Stimulated activated CD8-positive, alpha-beta memory T cell treated with anti-CD3 and anti-CD28 coated beads, Interleukin-4, amount 100 ng/mL, for 1 hour (primary cell): ENCODE measurements at places on chromosomes 6 and 20.

DNA sequence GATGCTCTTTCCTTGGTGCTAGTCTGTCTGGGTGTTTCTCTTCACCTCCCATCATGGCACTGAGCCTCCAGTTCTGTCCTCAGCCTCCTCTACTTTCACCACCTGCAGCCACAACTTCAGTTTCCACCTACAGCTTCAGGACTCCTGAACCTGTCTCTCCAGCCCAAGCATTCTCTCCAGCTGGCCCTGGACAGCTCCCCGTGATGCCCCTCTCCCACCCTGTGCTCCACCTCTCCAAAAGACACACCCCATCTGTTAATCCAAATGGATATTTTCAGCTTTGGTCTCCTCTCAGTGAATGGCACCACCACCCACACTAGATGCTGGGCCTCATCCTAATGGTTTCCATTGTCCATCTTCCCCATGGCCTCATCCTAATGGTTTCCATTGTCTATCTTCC lies 79.5 kb upstream of the NEDD9 start:
- DNase-seq, result no peak

GRCh38 chr6:130575971-130576370 lies 210.2 kb downstream of the TMEM200A start:
- no peak for DNase-seq

DNA sequence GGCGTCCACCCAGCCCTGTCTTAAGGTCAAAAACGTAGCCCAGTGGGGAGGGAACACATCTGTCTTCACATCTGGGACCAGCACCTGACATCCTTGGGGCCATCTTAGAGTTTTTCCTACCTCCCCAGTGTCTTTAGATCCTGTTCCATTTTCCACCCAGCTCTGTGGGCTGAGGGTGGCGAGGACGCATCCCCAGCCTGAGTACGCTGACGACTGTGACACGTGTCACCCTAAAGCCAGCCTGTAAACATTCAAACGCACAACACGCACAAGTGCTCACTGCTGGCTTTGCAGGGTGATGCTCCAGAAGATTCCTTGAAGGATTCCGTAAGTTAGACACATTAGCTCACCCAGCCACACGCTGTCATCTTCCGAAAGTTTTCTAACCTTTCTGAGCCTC lies 215.9 kb downstream of the TAF4 start:
- no peak for DNase-seq

DNA sequence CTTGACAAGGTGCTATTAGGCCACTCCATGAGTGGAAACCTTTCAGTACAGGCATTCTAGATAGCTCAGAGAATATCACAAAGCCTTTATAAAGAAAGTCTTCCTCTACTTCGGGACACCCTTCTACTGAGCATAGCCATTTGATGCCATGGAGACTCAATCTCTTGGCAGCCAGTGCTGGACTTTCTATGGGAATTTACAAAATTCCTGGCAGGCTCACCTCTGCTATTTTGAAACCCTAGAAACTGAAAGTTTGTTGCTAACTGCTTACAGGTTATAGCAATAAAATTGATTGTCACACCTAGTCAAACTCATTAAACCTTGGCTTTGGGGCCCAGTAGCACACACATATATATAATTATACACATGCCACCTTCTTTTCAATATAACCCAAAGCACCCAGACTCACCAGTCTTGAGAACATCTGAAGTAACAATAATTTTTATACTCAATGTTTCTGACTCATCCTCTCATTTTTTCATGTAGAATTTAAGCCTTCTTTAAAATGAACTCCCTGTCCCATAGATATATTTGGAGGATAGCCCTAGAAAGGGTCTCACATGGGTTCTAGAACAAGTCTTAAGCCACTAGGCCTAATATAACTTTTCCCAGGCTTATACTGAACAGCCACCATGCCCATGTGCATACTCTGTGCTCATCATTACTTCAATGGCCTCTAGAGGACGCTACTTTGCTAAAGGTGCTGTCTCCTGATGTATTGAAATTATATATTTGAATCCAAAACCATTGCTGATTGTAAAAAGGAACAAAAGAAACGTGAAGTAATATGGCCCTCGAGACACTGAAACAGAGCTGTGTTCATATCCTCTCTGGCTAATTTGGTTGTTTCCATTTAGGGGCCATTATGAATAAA lies 368.1 kb upstream of the MARCKS start:
- DNase-seq, result no peak

- DNase-seq, result no peak
Observed at GRCh38 chr6:32132110-32132509, 2.0 kb upstream of the FKBPL start.

- no peak for DNase-seq
Observed at GRCh38 chr6:113137426-113137825, 719.7 kb upstream of the MARCKS start.

DNA sequence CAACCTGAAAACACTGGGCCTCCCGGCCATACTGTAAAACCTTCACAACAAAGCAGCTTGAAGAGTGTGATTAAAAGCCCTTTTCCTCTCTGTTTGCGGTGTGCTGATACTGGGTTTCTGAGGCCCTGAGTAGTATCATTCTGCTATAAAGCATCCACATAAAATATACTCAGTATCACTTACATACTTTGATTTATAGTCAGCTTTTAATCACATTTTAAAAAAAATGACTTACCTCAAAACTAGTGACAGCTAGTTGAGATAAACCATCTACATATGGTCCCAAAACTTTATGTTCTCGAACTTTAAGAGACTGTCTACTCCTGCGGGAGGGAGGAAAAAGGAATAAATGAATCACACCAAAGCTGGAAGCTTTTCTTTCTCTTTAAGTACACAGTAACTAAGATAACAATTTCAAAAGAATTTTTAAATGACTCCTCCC lies 135.7 kb downstream of the KIF13A start:
- DNase-seq, result no peak

DNA sequence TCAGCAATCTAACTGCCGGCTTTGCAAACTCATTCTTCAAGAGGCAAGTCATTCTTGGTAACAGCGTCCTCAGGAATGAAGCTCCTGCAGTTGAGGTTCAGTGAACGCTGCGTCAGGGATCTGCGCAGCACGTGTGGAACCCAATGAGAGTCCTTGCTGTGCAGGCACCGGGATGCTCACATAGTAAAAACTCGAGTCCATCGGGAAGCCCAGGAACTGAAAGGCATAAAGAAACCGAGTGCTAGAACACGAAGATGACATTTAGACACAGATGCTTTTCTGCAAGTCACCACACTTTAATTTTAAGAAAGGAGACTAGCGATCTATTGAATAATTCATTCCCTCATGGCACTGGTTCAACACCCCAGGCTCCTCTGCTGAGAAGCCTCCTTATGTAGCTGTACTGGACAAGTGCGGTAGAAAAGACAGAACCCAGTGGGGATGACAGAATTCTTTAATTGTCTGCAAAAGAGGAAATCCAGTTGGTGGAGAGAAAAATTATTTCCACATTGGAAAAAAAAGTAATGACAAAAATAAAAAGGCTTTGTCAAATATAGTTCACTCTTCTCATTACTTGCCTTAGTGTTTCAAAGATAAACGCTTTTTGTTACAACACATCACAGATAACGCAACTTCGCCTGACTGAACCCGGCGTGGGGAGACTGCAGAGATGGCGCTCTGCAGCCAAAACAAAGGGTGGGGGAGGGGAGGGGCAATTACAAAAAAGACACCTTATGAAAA lies 1.9 kb upstream of the AFDN start:
- DNase-seq, result no peak

- DNase-seq, result no peak
Observed at GRCh38 chr20:58659841-58660240, 8.8 kb downstream of the STX16 start.

DNA sequence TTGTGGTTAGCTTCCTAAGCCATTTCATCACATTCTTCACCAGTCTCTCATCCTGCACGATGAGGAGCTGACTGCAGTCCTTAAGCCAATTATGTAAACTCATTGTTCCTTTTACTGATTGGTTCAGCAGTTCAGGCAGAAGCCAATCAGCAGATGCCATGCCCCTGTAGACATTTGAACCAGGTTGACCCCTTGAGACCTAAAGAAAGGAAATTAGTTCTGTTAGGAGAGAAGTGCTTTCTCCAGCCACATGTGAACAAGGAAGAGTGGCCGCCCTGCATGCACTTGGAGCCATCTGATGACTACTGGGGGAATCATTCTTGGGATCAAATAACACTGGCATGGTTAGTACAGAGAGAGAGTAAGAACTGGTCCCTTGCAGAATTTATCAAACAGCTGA lies 535.2 kb upstream of the ID4 start:
- DNase-seq, result no peak

- no peak for DNase-seq
Observed at GRCh38 chr20:8587810-8588209, 455.7 kb downstream of the PLCB1 start.

DNA sequence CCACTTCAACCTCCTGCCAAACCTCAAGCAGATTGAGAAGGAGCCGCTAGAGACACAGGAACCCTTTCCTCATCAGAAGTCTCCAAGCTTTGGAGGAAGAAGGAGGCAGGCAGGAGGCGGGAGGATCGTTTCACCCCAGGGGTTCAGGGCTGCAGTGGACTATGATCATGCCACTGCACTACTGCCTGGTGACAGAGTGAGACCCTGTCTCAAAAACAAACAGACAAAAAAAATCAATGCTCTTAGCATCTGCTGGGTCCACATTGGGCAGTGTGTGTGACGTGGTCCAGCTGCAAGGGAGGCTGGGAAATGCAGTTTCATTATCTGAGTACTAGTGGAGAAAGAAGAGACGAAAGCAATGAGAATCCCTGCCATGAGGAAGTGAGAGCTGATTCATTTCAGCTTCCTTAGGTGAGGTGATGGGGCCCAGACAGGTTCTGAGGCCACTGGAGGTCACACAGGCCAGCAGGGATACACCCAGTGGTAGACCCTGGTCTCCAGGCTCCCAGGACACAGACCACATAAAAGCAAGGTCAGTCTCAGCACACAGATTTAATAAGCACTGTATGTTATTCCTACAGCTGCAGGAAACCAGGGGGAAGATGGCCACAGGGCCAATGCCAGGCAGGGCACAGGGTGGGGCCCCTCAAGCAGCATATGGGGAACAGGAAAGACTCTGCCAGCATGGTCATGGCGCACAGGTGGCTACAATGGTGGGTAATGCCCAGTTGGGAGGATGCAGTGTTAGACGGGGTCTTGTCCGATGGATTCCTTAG lies 4.3 kb downstream of the GFRA4 start:
- no peak for DNase-seq
